Stimulated activated CD4-positive, alpha-beta T cell treated with anti-CD3 and anti-CD28 coated beads, Interleukin-12 subunit alpha, Interleukin-12 subunit beta, amount 100 ng/mL, for 48 hours (primary cell): ENCODE measurements at places on chromosomes 16 and 17.

DNA sequence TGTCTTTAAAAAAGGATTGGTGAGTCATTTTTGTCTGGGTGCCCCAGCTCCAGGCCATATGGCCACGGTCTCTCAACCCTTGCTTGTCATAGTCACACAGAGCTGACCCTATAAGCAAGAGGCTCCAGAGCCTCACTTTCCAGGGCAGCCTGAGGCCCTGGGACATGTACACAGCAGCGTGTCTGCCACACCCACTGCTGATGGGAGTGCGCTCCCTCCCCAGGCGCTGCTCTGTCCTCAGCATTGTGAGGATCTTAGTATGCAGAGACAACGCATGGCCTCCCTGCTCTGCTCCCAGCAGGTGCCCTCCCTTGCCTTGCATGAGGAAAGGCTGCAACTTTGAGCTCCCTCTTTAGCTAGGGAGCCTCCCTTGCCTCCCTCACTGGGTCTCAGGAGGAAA is 80.8 kb upstream of the CRHR1 start:
- DNase-seq = no peak

GRCh38 chr17:2897605-2898004 is 101.4 kb downstream of the RAP1GAP2 start:
- DNase-seq = no peak

- no peak for DNase-seq
These were observed 308.3 kb downstream of the CA10 start for GRCh38 chr17:51850201-51850600.

DNA sequence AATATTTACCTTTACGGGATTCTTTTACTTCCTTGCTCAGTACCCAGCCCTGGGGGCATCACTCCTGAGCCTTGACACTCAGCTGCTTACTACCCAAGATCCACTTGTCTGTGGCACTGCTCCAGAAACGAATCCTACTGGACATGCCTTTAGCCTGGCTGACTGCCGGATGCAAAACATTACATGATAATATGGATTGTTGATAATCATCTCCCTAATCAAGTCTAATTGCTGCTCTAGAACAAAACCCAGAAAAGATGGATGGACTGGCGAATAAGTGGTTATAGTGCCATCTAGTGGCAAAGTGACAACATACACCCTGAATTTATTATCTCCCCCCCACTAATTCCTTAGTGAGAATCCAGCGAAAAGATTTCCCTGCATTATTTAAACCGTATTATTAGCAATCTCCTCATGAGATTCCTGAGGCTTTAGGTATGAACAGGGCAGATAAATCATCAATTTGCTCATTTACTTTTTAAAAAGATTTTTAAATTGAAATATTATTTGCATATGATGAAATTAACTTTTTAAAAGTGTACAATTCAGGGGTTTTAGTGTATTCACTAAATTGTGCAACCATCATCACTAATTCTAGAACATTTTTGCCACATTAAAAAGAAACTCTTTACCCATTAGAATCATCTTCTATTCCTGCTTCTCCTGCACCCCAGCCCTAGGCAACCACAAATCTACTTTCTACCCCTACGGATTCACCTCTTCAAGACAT is 61.6 kb downstream of the RGS9 start:
- no peak for DNase-seq

DNA sequence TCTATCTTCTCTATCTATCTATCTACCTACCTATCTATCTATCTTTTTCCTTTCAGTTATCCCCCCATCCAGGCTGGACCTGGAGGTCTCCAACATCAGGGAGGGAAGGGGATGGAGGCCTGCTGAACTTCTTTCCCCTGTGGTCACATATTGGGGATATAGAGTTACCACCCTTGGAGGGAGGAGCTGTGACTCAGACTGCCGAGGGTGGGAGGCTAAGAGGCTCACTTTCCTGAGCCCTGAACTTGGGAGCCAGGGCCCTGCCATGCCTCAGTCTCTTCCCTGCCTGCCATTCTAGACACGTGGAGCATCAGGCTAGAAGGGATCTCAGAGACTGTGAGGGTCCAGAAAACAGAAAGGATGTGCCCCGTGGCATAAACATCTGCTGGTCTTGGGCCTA is 8.4 kb downstream of the LRRC3C start:
- DNase-seq = no peak

- DNase-seq = no peak
These were observed 507.5 kb upstream of the HSBP1 start for GRCh38 chr16:83300326-83300725.

- no peak for DNase-seq
These were observed 8.6 kb upstream of the TSPOAP1 start for GRCh38 chr17:58337210-58337599.

DNA sequence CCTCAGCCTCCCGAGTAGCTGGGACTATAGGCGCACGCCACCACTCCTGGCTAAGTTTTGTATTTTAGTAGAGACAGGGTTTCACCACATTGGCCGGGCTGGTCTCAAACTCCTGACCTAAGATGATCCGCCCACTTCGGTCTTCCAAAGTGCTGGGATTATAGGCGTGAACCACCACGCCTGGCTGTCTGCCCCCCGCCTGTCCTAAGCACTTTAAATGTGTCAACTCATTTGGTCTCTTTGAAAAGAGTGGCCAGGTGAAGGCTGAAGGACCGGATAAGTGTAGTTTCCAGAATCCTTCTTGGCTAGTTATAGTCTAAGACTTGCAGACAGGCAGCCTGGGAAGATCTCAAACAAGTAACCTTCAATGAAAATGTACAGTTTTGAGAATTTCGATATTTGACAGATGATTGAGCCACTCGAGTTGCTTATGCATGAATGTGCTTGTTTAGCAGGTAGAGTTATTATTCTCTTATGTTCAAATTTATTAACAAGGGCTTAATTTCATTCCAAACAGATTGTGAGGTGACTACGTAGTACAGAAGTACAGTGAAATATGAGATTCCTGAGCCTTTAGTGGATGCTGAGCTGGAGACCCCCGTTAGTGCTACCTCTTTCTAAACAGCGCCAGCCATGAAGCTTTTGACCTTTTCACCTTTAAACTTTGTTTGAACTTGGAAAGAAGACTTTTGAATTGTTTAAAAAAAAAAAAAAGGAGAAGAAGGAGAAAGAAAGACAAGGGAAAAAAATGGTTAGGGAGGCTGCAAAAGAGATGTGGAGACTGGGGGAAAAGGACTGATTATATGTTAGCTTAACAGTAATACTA is 164.4 kb upstream of the TBX2 start:
- no peak for DNase-seq

DNA sequence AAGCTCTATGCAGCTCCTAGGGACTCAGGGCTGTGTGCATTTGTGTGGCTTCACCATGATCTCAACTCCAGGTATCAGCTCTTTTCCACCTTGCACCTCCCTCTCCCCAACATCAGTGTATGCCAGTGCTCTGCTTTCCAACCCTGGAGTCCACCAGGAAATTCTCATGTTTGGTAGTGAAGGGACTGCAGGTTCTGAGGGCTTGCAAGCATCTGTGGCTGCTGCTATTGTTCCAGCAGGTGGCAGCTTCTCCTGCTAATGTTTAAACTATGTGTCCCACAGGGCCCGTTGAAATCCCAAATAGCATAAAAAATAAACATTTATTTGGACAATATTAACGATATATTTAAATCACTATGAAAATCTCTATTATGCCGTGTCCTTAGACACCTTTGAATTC is 82.0 kb downstream of the RGS9 start:
- no peak for DNase-seq

DNA sequence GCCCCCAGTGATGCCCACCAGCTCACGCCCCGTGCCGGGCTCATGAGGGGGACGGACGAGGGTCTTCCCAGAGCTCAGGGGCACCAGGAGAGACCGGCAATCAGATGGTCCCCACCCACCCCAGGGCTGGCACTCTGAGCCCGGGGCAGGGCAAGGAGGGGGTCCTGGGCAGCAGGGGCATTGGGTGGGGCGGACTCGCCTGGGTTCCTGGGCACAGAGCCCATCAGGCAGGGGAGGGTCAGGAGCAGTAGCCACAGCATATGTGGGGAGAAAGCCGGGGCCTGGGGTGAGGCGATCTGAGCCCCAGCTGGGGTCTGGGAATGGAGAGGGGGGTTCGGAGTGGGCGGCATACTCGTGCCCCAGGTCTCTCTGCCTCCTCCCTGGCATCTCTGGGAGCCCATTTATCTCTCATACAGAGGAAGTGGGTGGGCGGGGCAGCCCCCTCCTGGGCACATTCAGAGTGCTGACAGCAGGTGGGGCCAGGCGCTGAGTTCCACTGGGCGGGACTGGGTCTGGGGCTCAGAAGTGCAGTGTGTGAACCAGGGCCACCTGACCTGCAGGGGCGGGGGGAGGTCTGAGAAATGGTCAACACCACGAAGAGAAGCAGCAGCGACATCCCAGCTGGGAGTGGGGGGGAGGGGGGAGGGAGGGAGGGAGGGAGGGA is 20.5 kb upstream of the UBE2I start:
- DNase-seq = no peak

DNA sequence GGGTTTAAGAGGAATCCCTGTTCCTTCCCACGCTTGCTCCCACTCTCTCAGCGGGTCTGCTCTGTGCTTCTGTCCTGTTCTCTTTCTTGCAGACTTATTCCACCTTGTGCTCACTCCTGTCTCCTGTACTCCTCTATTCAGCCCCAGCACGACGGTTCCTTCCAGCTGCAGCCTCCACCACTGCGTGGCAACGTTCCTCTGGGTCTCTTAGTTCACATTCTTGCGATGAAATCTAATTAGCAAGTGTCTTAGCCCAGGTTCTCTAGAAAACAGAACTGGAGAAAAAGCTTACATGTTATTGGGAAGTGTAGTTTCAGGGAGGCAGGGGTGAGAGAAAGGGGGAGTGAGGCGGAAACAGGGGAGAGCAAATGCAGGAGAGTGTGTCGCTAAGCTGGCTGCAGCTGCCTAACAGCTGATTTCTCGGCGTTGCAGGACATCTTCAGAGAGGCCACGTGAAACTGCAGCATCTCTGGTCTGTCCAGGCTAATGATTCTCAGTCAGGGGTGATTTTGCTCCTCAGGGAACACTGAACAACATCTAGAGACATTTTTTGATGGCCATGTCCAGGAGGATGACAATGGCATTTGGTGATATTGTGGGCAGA is 213.2 kb upstream of the NLRP1 start:
- no peak for DNase-seq

- no peak for DNase-seq
These were observed 34.3 kb upstream of the WSCD1 start for GRCh38 chr17:6035801-6036394.

DNA sequence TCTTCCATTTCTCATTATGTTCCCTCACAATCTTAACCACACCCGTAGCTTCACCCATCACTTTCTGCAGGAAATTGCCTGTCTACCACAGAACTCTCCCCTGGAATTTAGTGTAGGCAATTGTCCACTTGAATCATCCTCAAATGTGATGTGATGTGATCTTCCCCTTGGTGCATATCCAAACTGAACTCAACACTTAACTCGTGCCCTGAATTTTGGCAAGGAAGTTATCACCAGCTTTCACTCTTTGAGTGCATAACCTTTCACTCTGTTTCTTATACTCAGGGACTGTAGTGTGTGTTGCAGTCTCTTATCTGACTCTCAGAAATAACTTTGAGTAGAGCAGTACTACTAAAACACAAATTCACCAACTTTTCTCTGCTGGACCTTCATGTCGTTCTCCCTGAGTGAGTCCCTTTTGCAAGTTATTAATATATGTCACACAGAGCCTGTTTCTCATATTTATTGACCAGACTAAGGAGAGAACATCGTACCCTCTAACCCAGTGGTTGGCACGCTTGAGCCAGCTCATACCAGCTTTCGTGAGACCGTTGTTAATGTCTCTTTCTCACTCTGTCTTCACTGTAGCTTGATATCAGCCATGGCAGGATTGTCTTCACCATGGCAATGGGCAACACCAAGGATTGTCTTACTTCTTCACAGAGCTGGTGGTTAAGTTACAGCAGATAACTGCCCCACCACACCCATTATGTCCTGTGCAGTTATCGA is 558.9 kb upstream of the HSBP1 start:
- no peak for DNase-seq

DNA sequence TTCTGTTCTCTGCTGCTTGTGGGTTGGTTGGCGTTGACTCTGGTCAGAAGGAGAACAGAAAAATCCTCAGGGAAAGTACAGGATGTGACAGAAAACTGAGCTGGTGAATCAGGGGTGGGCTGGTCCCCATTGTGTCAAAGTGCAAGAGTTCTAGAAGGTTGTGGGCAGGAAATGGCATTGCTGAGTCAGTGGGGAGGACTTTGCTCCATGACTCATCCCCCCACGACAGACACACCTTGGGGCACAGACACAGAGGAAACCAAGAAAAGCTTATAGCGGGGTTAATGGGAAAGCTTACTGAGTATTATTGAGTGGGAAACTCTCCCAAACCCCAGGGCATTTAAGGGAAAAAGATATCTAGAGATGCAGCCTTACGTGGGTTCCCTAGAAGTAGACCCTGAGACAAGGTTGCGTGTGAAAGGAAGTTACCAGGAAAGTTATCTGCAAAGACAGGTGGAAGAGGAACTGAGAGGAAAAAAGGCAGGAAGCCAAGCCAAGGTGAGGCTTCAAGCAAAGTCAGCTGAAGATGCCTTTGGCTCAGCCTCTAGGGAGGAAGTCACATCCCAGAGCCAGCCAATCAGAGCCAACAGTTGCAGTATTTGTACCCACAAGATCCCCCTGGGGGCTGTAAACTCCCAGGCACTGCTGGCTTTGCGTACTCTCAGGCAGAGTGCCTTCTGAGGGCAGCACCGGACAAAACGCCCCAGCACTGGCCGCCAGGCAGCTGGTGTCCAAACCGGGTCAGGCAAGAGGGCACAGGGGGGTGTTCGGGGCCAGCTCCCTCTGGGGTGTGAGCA is 86.4 kb downstream of the FOXL1 start:
- DNase-seq = peak; percentile 46
